ENCODE measurements at places on chromosomes 3 and 15. TPM values are rescaled to one million over a fixed set of nuclear protein-coding genes. Genes with fewer than 3 reads are reported as not detected.

CACNA1D gene
- not detected for total RNA-seq

GRCh38 chr3:144403040-144403457 is 431.4 kb downstream of the DIPK2A start:
- peak; percentile 6 for DNase-seq

DNA sequence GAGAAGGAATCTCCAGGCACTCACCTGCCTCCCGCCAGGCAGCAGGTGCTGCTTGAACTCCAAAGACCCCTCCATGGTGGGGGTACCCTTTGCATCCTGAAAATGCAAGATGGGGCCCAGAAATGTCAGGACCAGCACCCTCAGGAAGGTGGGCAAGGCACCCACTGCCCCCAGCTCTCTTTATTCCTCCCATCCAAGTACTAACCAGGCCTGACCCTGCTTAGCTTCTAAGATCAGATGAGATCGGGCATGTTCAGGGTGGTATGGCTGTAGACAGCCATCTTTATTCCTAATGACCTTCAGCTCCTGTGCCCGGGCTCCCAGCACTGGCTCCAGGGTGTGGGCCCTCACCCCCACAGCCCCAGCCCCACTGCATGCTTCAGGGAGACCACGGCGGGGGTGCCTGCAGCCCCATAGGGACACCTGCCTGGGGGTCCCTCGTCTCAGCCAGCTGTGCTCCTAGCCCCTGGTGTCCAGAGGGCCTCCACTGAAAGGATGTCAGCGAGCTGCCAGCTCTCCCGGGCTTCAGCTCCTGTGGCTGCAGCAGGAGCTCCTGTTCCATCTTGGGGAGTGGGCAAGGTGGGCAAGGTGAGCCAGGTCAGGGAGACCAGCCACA is 13.2 kb downstream of the PLA2G4B start:
- no peak for DNase-seq

DNA sequence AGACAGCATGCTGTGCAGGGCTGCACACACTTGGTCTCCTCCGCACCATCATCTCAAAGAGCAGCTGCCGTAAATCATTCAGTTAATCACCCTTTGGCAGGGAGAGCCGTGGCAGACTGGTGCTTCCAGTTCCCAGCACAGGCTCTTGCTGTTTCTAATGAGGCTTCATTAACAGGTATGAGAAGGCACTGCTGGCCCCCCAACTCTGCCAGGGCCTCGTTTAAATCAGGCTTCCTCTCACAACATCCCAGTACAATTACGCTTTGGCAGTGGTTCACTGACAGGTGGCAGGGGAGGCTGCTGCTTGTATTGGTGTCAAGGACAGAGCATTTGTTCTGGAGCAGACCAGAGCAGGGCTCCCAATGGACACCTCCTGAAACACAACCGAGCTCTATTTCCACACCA is 77.1 kb downstream of the BFSP2 start:
- DNase-seq: no peak

DNA sequence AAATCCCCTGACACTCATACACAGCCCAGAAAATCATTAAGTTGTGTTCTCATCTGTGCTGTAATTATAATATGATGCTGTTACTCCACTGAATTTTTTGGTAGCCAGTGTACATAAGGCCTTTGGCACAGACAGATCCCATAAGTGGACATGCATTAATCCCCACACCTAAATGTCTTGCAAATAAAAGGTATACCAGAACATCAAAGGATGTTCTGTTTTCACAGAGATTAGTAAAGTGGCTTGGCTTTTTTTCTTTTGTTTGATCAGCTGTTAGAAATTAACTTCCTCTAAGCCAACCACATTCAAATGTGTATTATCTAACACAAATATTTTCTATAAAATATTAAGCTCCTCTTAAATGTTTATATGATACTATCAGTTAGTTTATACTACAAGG is 2.7 kb downstream of the SST start:
- no peak for DNase-seq

PPP1R2 gene
- total RNA-seq: 96.3 TPM

- DNase-seq: no peak
These were observed 15.4 kb downstream of the RTP1 start for GRCh38 chr3:187212705-187213104.

DNA sequence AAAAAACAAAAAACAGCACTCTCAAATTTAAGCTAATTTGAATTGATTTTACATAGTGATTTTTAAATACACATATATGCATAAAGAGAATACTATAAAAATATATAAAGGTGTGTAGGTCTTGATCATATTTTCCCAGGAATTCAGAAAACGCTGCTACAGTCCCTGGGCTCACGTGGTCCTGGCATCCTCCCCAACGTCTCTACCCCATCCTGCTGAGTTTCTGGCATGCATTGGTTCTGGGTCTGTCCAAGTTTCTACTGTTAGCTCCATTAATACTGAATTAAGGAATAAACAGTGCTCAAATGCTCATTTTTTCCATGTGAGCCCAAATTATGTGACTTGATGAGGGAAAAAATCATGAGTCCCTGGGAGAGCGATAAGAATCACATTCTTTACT is 32.7 kb upstream of the LAMP3 start:
- no peak for DNase-seq

DNAH12 gene
- total RNA-seq: 0.47 TPM

MDFIC2 gene
- not detected for total RNA-seq

C3orf20 gene
- not detected for total RNA-seq

DNA sequence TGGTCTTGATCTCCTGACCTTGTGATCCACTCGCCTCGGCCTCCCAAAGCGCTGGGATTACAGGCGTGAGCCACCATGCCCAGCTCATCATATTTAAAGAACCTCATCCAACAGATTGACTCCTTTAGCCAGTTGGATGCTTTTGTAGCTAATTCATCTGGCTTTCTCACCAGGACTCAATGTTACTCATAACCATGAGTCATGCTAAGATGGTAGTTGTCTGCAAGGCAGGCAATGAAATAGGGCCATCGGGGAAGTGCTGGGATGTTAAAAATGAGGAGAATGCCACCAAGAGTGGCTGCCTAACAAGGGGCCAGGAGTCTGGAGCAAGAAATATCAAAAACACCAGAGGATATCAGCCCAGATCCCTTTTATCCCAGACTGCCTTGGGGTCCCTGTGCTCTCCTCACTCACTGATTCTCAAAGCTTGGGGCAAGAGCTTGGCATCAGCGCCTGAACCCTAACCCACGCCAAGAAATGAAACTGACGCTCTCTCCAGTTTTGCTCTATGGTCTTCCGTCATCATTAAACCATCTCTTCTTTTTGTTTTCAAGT is 7.4 kb upstream of the PCOLCE2 start:
- peak; percentile 94 for DNase-seq

- DNase-seq: no peak
These were observed 1.1 kb downstream of the ATP13A4 start for GRCh38 chr3:193553586-193553985.

LSAMP gene
- 0.25 TPM for total RNA-seq

GP5 gene
- total RNA-seq: not detected

GRCh38 chr15:40338041-40338657 is 2.6 kb downstream of the CCDC9B start:
- DNase-seq: peak; percentile 52

ZNF660 gene
- 0.64 TPM for total RNA-seq

DNA sequence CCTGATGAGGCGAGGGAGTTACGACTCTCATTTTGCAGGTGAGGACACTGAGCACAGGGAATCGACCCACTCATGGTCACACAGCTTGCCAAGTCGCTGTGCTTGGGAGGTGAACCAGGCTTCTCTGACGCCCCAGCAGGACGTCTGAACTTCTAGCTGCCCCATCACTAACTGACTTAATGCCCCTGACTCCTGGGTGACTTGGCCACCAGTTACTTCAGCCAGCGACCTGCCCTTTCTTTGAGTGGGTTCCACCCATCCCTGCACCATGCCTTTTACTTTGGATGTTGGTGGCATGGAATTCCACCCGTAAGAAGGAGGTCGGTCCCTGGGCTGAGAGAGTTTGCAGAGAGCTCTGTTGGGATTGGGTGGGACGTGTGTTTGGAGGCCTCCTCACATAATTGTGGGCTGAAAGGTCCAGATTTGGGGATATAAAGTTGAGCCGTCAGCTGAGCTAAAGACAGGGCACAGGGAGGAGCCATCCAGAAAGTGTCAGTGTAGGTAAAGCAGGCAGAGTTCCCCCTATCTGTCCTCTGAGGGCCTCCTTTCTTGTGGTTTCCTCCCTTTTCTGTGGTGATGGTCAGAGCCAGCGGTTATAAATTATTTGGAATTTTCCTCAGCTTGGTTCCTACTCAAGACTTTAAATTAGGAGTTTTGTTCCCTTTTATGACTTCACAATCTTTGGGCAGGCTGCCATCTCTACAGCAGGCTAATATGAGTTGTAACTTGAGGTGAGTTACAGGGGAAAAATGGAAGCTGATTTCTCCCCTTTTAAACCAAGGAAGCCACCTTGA is 55.0 kb downstream of the FLNB start:
- peak; percentile 93 for DNase-seq

- no peak for DNase-seq
These were observed 5.2 kb downstream of the LRIG1 start for GRCh38 chr3:66495668-66496045.

- DNase-seq: no peak
These were observed 2.3 kb downstream of the FBN1 start for GRCh38 chr15:48643206-48643605.

GRCh38 chr3:136018876-136019275 is 53.3 kb downstream of the PPP2R3A start:
- no peak for DNase-seq

ZNF502 gene
- 0.15 TPM for total RNA-seq

GRCh38 chr15:69344238-69344637 is 45.5 kb downstream of the PAQR5 start:
- DNase-seq: no peak

DNA sequence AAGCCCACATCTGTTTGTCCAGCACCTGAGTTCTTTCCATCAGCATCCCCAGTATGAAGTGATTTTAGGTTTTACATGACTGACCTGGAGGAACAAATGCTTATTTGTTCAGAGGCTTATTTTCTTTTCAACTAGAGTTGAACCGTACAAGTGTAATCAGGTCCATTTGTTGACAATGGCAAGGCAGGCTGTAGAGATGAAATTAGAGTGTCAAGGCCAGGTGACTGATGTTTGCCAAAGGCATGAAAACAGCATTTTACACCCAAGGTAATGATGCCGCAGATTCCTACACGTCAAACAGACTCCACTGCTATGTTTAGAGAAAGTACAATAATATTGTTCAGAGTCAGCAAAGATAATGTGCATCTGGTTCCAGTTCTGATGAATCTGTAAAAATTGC is 96.5 kb downstream of the KCNAB1 start:
- DNase-seq: no peak

- DNase-seq: no peak
These were observed 98.6 kb downstream of the MECOM start for GRCh38 chr3:169564883-169565282.

ST3GAL6 gene
- 11.6 TPM for total RNA-seq

PATL2 gene
- 2.6 TPM for total RNA-seq

- DNase-seq: no peak
These were observed 17.5 kb upstream of the SPTSSB start for GRCh38 chr3:161388855-161389254.

LDHAL6B gene
- not detected for total RNA-seq

DNA sequence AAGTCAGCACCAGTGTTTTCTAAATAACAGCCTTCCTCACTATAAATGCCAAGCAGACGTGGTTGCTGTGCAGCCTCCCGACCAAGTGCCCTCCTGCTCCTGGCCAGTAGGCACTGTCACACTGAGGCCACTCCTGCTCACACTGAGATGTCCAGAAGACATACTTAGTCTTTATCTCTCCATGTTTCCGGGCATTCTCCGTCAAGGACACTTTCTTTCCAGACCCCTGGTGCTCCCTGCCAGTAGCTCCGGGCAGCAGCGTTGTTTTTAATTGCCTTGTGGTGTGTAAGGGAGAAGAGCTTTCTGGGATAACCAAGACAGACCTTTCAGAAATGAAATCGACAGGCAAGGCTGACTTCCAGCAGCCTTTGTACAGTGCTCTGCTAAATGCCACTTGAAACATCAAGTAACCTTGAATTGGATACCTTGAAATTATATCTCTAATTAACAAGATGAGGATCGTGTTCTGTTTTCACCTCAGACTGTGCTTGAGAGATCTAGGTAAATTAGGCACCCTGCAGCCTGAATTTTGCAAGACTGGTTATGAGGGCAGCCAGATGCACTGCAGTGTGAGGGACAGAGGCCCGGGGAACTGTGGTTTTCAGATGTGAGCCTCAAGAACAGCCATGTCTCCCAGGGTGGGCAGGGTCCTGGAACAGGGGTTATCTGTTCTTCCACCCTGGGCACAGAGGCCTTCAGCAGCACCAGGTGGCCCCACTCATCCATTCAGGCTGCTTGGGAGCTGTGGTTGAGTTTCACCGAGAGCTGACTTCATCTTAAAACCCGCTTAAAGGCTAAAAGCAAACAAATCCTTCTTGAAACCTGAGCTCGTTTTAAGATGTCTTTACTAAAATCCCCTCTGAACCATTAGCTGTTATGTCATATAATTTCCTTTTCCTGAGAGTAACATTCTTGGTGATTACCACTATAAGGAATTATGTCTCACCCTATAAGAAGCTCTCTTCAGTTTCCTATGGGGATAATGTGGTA is 105.5 kb upstream of the IL12A start:
- peak; percentile 53 for DNase-seq

DNA sequence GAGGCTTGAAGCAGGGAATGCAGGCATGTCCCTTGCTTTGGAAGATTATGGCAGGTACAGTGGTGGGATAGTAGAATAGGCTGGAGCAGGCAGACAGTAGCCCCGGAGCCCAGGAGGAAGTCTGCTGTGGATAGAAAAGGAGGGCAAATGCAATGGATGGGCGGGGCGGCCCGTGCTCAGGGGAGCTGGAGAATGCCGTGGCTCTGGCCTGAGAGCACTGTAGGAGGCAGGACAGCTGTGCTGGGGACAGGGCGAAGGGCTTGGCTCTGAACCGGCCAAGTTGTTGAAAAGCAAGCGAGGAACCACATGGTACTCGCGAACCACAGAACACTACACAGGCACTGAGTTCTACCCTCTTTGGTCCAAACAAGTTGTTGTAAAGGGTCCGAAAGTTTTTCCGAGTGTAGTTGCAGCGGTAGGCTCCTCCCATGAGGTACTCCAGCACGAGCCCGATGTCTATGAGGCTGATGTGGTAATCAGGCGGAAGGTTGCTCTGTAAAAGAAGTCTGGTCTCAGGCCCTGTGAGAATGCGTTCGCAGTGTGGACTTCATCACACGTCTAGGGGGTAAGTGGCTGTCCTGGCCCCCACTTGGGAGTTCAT is 54.7 kb downstream of the TRPM1 start:
- no peak for DNase-seq

DNA sequence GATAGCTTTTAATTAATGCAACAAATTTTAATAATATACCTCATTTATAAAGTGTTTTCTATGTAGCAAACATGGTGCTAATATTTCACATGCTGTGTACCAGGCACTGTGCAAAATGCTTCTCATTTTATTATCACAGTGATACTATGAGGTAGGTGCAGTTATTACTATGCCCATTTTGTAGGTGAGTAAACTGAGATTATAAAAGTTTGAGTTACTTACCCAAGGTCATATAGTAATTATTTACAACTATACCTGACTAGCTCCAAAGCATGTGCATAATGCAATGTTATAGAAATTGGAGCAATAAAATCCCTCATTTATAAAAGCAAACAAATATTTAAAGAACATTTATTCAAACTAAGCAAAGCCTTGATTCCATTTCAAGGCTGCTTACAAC is 54.5 kb upstream of the DCBLD2 start:
- no peak for DNase-seq

Measured in M059J (cell line).